ENCODE measurements at places on chromosomes 16 and 17. TPM values are rescaled to one million over a fixed set of nuclear protein-coding genes. Genes with fewer than 3 reads are reported as not detected.

GRCh38 chr17:56598466-56598865, 5.0 kb downstream of the NOG start:
- DNase-seq, result peak; percentile 68

GRCh38 chr16:49699841-49700175, 156.1 kb downstream of the ZNF423 start:
- peak; percentile 76 for DNase-seq

DNA sequence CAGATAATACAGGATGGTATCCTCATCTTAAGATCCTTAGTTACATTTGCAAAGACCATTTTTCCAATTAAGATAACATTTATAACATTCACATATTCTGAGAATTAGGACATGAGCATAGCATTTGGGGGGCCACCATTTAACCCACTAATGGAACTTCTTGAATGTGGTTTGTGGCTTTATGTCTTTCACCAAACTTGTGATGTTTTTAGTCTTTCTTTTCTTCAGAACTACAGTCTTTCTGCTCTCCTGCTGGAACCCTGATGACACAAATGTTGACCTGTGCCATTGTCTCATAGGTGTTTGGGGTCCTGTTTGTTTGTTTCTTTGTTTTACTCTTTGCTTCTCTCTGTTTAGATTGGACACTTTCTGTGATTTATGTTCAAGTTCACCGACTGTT, 23.2 kb downstream of the COX11 start:
- DNase-seq, result no peak

- DNase-seq, result no peak
Observed at GRCh38 chr16:50166511-50167500, 13.7 kb downstream of the TENT4B start.

- DNase-seq, result peak; percentile 82
Observed at GRCh38 chr16:87603684-87604633, 1.7 kb downstream of the JPH3 start.

DNA sequence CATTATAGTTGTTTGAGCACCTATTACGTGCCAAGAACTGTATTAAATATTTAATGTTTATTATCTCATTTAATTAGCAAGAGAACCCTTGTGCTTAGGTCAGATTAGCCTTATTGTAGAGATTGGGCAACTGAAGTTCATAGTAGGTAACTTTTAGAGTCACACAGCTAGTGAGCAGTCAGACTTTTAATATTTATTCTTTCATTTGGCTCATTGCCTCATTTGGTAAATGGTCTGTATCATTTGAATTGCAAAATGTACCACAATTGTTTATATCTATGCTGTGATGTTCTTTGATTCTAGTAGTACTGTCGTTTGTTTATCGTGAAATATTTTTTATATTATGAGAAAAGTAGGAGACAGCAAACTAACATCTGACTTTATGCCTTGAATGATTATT, 7.6 kb downstream of the CLTC start:
- DNase-seq, result no peak

DNA sequence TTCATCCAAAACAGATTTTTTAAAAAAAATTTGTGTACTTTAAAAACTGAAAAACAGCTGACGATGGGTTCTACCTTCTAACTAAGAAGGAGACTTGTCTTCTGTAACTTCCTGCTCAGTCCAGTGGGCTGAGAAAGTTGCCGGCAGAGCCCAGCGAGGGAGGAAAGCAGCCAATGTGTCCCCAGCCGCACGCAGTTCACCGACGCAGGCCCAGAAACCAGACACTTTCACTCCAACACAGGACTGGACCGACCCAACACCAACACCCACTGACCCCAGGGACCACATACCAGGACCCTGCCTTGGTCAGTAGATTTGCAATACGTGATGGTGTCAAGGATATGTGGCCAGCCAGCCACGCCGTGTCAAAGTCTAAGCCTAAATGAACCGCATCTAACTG, 25.6 kb downstream of the TRAP1 start:
- DNase-seq, result no peak

DNA sequence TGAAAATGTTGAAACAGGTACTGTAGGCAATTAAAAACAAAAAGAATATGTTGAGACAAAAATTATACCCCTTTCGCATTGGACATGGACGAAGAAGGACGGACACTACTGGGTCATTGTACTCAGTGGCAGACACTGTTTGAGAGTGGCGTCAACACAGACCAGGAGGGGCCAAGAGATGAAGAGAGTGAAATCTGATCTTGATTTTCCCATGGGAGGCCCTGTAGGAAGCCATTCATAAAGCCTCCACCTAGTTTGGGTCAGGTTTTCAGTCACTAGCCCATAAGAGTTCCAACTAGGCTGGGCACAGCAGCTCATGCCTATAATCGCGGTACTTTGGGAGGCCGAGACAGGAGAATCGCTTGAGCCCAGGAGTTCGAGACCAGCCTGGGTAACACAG, 23.6 kb upstream of the SMURF2 start:
- no peak for DNase-seq

- DNase-seq, result peak; percentile 14
Observed at GRCh38 chr17:42985225-42985624, 4.9 kb downstream of the RUNDC1 start.

- no peak for DNase-seq
Observed at GRCh38 chr17:16817201-16817600, 127.2 kb downstream of the CCDC144A start.

- no peak for DNase-seq
Observed at GRCh38 chr17:80308692-80309517, 48.3 kb downstream of the RNF213 start.

DNA sequence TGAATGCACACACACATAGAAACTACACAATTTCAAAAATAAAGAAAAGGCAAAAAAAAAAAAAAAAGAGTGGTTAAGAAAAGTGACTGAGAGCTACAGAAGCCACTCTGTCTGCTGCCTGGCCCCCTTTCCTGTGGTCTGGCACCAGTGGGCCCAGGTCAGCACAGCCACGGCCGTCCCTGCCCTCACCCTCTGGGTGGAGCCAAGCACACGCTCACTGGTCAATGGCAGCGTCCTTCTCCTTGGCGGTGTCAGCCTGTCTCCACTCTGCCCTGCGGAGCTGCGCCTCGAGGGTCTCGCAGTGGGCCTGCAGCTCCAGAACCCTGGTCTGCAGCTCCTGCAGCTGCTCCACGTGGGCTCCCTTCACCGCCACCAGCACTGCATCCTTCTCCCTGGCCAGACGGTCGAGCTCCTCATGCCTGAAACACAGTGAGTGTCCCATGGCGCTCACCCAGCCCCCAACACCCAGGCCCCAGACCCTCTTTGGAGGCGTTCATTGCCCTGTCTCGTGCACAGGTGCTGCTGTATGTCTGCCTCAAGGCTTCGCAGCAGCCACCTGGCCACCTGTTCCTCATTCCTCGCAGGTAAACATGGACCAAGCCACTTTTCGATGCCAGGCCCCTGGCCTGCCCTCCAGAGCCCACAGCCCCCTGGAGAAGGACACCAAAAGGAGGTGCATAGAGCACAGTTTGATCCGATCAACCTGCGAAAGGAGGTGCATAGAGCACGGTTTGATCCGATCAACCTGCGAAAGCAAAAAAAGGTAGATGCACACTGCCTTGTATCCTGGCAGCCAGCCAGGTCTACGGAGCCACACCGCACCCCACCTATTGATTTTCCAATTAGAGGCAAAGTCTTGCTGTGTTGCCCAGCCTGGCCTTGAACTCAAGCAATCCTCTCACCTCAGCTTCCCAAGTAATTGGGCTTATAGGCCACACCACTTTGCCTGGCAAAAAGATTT, 24.4 kb downstream of the CCDC57 start:
- peak; percentile 82 for DNase-seq

- peak; percentile 38 for DNase-seq
Observed at GRCh38 chr17:50280068-50280467, 5.8 kb downstream of the TMEM92 start.

DNA sequence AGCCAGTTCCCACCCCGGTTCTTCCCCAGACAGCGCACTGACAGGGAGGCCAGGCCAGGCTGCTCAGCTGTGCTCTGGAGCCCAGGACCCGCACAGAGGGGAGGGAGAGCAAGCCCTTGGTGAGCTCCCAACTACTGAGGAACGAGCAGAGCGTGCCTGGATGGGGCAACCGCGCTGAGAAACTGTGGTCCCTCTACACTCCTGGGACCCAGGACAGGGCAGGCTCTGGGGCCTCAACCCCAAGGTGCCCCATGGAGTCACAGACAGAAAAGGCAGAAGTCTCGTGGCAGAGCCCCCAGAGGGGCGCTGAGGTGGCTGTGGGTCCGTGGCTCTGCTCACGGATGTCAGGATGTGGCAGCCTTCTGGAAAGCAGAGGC, 16.3 kb downstream of the SLX4 start:
- DNase-seq, result no peak

GRCh38 chr16:3754081-3754703, 36.9 kb upstream of the TRAP1 start:
- DNase-seq, result peak; percentile 44

- DNase-seq, result no peak
Observed at GRCh38 chr17:38943607-38944006, 18.2 kb downstream of the LASP1NB start.

DNA sequence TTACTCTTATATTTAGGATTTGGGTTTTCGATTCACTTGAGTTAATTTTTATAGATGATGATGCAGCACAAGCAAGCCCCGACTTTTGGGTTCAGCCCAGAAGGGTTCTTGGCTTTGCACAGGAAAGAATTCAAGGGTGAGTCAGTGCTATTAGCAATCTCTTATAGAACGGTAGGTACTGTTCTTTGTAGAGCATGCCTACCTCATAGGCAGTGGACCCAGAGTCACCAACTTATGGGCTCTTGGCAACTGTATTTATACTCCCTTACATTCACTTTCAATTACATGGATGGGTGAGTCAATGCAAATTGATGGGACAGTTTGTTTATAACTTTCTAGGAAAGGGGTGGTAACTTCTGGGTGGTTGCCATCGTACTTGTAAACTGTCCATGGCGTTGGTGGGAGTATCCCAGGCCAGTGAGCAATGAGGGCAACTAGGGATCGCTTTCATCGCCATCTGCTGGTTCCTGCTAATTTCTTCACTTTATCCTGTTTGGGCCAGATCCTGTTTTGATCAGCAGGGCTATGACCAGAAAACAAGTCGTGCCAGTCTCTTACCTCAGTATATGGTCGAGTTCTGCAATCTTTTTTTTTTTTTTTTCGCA, 362.6 kb downstream of the CNTNAP4 start:
- DNase-seq, result no peak

GRCh38 chr16:77660311-77660710, 62.0 kb upstream of the NUDT7 start:
- peak; percentile 71 for DNase-seq

DNA sequence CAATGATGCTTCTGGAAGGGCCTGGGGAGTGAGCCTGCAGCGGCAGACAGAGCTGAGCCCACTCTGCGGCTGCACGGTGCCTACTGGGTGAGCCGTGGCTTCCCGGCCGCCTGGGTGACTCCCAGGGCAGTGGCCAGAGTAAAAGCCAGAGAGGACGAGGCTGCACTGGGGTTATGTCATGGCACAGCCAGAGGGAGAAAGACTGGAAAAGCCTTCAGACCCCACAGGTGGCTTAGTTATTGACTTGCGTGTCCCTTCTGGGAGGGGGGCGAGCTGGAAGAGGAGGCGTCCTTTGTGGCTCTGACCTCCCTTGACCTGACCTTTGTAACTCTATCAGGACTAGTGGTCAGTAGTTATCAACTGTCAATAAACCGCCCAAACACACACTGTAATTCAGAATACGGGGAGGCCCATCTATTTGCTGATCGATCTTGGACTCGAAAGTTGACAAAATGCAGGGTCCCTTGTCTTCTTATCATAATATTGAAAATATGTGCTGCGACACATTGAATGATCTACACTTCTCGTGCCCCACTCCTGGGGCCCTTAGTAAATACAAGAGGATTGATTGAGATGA, 385.9 kb upstream of the ZFHX3 start:
- DNase-seq, result no peak

DNA sequence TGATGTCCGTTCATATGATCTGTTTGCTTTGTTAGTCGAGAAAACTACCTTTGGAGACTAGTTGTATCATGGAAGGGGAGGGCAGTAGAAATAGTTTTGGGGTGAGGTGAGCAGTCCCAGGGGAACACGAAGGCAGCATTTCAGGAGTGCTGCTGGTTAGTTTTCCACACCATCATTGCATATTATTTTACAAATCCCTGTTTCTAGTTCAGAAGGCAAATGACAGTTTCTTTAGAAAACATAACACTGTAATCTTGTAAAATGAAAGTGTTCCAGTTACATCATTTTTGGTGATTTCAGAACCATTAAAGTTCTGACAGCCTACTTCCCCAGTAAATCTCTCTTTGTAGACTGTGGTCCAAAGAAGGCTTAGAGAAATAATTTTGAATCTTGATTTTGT, 25.4 kb downstream of the BANP start:
- no peak for DNase-seq

- DNase-seq, result no peak
Observed at GRCh38 chr16:69350536-69351133, 951 bp downstream of the TMED6 start.

DNA sequence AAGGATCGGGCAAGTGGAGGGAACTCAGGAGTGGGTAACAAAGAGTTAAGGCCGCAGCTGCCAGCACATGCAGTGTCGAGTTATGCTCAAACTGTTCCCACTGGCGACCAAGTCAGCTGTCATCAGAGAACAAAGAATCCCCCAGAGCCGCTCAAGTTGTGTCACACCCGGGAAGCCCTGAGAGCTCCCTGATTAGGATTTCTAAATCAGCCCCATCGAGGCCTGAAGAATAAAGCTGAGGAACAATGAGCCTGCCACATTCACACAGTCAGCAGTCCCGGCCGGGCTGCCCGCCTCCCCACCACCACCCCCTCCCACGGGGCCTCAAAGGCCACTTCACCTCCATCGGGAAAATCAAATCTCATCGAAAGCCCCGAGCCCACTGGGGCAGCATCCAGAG, 84.5 kb downstream of the SOX9 start:
- no peak for DNase-seq

DNA sequence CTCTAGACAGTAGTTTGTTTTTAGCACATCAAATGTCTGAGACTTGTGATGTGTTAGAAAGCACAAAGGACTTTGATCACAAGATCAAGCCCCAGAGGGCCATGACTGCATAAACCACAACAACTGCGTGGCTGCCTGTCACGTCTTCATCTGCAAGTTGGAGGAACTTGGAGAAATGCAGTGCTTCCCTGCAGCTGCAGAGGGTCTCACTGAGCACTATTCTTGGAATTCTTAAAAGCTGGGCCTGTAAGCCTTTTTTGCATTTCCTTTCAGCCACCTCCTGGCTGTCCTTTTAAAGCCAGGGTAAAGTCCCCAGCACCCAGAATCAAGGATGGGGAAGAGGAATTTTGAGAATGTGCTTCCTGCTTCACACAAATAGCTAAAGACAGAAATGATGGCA, 431.3 kb downstream of the MAF start:
- no peak for DNase-seq

The FOXL1 gene
- 3.2 TPM for total RNA-seq

The CHST5 gene
- total RNA-seq, result under 0.01 TPM

The KAT8 gene
- 31.8 TPM for total RNA-seq

The LDHD gene
- 3.6 TPM for total RNA-seq

The LGALS9C gene
- not detected for total RNA-seq

The FOXC2 gene
- total RNA-seq, result 2.2 TPM

The BLMH gene
- total RNA-seq, result 36.5 TPM

The APOH gene
- not detected for total RNA-seq

The C17orf113 gene
- 0.29 TPM for total RNA-seq

All from osteoblast (primary cell).